ENCODE measurements at places on chromosomes 6 and 20.

DNA sequence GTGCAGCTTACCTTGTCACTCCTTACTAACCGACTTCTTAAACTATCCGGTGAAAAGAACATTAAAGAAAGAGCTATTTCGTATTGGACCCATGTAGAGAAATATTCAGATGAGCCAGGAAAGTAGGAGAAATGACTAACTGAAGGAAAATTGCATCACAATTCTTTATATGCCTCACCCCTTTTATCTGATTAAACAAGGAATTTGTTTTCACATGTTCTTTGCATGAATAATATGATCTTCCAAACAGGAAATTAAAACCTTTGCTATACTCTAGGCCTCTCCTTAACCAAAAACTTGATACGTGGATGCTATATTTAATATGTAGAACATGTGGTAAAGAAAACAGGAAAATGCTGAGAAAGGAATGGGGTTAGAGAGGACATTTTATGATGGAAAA is 41.9 kb upstream of the LRRC1 start:
- DNase-seq, result no peak

- no peak for DNase-seq
Observed at GRCh38 chr6:123909989-123910388, 106.3 kb downstream of the NKAIN2 start.

- no peak for DNase-seq
Observed at GRCh38 chr6:137051790-137052472, 7.2 kb upstream of the IL20RA start.

DNA sequence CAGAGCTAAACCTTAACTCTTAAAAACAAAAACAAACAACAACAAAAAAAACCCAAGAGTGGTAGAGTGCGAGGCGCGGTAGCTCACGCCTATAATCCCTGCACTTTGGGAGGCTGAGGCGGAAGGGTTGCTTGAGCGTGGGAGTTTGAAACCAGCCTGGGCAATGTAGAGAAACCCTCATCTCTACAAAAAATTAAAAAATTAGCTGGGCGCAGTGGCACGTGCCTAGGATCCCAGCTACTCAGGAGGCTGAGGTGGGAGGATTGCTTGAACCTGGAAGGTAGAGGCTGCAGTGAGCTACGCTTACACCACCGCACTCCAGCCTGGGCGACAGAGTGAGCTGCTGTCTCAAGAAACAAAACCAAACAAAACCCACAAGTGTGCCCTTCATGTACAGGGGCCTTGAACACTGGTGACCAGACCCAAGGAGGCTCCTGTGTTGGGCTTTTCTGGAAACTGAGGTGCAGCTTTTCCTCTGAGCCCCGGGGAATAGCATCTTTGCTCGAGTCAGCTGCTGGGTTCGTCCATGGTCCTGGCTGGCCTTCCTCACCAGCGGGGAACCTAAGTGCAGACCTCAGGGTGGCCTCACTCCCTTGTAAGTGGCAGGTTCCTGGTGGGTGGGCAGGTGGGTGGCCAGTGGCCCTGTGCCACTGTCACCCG is 39.9 kb downstream of the PYGB start:
- DNase-seq, result no peak

DNA sequence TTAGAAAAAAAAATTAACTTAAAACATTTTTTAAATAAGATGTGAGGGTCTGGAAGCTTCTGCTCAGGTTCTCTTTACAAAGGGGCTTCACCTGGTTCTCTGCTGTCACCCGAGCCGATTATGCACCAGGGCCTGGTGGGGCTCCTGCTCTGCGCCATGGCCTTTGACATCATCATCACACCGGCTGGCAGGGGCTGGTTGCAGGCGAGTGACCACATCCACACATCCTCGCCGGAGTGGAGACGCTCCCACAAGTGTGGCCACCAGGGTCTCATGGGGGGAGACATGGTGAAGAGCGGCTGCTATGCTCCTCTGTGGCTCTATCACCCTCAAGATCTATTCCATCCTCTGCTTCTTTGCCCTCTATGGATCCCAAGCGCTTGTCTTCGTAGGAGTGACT is 31.9 kb downstream of the MYLIP start:
- no peak for DNase-seq

Data from stimulated activated CD8-positive, alpha-beta memory T cell treated with anti-CD3 and anti-CD28 coated beads, Interleukin-12 subunit alpha, Interleukin-12 subunit beta, amount 100 ng/mL, for 1 hour (primary cell).